Activated T-helper 1 cell treated with anti-CD3 and anti-CD28 coated beads, Interleukin-2, amount 50 U/mL, for 16 hours (primary cell): ENCODE measurements at places on chromosomes 12 and 14.

DNA sequence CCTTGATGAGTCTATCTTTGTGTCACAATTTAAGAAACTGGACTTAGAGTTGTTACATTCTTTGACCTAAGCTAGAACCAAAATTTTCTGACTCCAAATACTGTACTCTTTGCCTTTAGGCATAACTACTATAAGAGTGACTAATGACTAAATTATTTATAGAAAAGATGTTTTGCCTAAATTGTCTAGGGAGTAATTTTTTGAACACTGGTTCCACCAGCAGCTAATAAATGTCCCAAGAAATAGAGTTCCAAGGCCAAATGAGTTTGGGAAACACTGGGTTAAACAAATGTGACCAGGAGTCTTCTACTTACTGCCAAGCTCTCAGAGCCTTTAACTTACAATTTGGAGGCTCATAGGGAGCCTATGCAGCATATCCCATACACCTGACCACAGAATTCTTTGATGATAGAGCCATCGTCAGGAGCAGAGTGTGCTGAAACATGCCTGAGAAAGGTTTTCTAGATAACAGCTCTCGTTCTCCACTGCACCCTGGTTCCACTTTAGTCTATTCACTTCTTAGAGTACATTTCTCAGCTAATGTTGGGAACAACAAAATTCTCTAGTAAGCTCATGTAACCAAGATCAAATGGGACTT lies 215.9 kb upstream of the HMGA2 start:
- DNase-seq = no peak

DNA sequence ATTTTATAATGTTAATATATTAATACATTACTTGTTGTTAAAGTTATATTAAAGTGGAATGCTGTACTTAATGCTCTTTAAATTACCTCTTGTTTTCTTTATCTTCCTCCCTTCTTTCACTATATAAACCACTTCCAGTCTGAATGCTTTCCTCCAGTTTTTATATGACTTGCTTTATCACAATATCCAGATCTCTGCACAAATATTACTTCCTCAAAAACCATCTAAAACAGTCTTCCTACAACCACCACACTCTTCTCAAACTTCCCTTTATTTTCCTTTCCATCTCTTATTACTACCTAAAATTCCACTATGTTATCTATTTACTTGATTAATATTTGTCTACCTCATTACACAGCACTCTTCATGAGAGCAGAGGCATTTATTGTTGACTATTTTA lies 956.6 kb downstream of the LRFN5 start:
- no peak for DNase-seq

DNA sequence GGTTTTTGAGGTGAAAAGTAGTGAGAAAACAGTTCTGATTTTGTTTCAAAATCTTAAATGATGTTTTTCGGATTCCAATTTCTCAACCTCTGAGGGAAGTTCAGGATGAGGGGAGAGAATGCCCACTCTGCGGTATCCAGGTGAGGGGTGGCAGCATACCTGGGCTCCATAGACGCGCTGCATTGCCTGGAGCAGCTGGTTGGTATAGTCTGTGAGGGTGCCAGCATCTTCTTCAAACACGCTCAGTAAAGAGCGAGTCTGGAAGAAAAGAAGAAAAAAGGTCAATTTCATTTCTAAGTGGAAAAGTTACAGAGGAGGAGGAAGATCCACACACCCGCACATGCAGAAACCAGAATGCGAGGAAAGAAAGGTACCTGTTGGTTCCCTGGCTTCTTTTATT lies 7.0 kb downstream of the APPL2 start:
- DNase-seq = no peak

- no peak for DNase-seq
Observed at GRCh38 chr14:82872494-82872893, 1338.8 kb upstream of the SEL1L start.

GRCh38 chr12:77116277-77116676 lies 50.9 kb upstream of the E2F7 start:
- no peak for DNase-seq

GRCh38 chr12:14701809-14702568 lies 5.6 kb upstream of the GUCY2C start:
- DNase-seq = no peak

- DNase-seq = no peak
Observed at GRCh38 chr14:44785096-44785495, 176.7 kb downstream of the KLHL28 start.

DNA sequence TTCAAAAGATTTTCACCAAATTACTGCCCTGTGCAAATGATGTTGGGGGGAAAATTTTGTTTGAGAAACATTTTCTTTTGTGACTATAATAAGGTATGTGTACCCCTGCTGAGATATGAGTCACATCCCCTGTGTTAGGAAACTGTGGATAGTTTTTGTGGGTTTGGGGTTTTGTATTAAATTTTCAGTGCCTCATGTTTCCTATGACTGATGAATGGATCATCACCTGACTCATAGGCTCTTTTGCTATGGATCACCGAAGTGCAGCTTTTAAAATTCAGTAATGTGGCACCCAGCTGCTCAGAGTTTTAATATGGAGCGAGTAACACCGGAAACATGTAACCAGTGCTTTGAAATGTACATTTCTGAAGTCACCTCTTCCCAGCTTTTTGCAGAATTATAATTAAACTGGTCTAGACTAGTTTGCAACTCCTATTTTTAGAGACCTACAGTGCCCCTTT lies 167.4 kb upstream of the HMGA2 start:
- no peak for DNase-seq

GRCh38 chr12:12927211-12928079 lies 24.5 kb downstream of the GPRC5D start:
- peak; percentile 7 for DNase-seq

- no peak for DNase-seq
Observed at GRCh38 chr12:68294251-68294650, 37.9 kb downstream of the MDM1 start.

DNA sequence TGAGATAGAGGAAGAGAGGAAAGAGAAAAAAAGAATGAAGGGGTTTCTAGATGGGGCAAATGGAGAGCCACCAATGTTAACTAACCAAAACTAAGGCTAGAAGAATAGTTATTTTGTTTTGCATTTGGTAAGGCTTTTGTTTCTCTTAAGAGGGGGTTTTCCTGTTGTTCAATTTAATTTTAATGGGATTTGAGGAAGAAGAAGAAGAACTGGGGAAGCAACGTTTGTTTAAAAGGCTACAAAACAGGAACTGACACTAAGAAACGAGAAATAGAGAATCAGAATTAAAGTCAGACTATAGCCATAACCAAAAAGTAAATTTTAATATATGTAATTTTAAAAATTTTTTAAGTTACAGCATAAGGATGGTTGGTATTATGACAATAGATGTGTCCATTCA lies 13.7 kb downstream of the TXNDC16 start:
- no peak for DNase-seq

- DNase-seq = no peak
Observed at GRCh38 chr14:58098507-58098906, 53.5 kb downstream of the ARMH4 start.
